ENCODE measurements at places on chromosomes 2 and 18.

- no peak for DNase-seq
Measured at GRCh38 chr18:41674506-41674905, 280.5 kb upstream of the PIK3C3 start.

GRCh38 chr18:9209279-9209678 is 72.7 kb downstream of the ANKRD12 start:
- DNase-seq = peak; percentile 14

GRCh38 chr2:70123051-70123828 is 36.0 kb downstream of the PCBP1 start:
- peak; percentile 55 for DNase-seq

GRCh38 chr2:218516614-218517013 is 51.5 kb downstream of the USP37 start:
- DNase-seq = peak; percentile 42

- no peak for DNase-seq
Measured at GRCh38 chr2:225399504-225399903, at the start of gene NYAP2. TSS of gene NYAP2 (plus strand) at chr2:225399710. CDS start at chr2:225408881, 9,171 bp downstream.

DNA sequence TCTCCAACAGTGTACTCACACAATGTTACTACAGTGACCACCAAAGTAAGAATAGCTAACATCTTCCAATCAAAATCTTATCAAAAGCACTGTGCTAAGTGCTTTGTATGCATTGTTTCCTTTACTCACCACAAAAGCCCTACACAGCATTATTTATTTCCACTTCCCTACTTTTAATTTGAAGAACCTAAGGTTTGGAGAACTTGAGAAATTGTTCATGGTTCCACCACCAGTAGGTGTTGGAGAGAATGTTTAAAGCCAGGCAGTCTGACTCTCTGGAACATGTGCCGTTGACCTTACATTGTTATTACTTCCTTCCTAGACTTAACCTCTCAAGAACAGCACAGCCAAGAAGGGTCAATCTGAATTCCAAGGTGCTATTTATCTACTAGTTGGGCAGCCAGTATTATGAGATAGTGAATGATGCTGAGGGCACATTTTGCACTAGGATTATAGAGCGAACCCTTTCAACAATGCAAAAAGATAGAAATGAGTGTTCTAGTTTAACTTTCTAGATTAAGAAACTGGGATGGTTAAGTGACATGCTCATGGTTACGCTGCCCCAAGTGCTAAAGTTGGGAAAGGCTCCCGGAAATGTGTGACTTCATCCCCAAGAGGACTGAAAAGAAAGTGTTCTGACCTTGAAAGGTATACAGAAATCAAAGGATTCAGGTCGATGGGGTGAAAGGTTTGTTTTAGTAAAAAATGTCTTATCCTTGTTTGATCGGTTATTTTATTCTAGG is 55.2 kb upstream of the FAM136A start:
- DNase-seq = peak; percentile 40

DNA sequence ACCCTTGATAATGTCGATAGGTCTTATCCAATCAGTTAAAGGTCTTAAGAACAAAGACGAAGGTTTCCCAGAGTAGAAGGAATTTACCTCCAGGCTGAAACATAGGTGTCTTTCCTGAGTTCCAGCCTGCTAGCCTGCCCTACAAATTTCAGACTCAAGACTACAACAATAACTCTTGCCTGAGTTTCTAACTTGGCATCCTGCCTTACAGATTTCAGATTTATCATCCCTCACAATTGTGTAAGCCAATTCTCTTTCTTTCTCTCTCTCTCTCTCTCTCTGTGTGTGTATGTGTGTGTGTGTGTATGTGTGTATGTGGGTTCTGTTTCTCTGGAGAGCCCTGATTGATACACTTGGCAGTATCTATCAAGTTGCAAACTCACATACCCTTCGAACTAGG is 37.2 kb upstream of the B4GALT6 start:
- DNase-seq = no peak

DNA sequence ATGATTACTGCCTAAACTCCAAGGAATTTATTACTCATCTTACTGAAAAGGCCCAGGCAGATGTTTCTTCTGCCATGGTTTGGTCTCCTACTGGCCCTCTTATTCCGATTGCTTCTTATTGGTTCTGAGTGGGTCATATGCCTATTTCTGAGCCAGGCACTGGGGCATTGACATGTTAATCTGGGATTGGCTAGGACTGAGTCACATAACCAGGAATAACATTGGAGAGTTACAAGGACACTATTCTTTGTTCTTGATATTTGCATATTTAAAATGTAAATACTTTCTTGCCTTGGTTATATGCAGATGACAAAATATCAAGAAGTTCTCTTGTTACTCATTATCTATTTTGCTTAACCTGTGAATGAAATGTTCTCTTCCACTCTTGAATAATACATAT is 534.4 kb upstream of the SLC39A10 start:
- no peak for DNase-seq

- DNase-seq = no peak
Measured at GRCh38 chr2:15985531-15985930, 45.2 kb downstream of the MYCN start.

- DNase-seq = no peak
Measured at GRCh38 chr2:43441195-43441594, 154.6 kb downstream of the THADA start.

- no peak for DNase-seq
Measured at GRCh38 chr2:162217598-162217997, 25.6 kb downstream of the FAP start.

- no peak for DNase-seq
Measured at GRCh38 chr2:74696829-74697228, 42.8 kb downstream of the SEMA4F start.

GRCh38 chr2:43107679-43108078 is 118.7 kb downstream of the ZFP36L2 start:
- peak; percentile 85 for DNase-seq

All from suppressor macrophage (primary cell).